ENCODE measurements at places on chromosomes 2 and 18.

- DNase-seq, result peak; percentile 46
Measured at GRCh38 chr18:40035966-40036365, 1919.1 kb upstream of the PIK3C3 start.

DNA sequence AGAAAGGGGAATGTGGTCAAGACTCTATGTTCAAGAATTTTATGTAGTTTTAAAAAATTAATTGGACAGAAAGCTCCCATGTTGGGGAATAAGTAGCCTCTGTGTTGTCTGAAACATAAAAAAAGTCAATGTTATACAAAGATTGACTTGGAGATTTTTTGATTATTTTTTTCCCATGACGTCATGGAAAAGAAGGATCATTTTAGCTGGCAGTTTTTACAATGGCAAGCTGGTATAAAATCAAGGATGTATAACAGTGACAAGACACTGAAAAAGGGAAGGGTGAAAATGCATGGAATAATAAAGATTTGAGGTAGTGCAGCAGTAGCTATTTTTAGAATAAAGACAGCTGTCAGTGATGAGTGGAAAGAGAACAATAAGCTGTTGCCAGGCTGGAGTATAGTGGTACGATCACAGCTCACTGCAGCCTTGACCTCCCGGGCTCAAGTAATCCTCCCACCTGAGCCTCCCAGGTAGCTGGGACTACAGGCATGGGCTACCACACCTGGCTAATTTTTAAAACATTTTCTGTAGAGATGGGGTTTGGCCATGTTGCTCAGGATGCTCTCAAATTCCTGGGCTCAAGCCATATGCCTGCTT lies 9.2 kb downstream of the SLC39A10 start:
- peak; percentile 20 for DNase-seq

GRCh38 chr2:39435234-39435633 lies 1.9 kb downstream of the MAP4K3 start:
- peak; percentile 57 for DNase-seq

- no peak for DNase-seq
Measured at GRCh38 chr18:2636126-2636631, 19.3 kb upstream of the SMCHD1 start.

DNA sequence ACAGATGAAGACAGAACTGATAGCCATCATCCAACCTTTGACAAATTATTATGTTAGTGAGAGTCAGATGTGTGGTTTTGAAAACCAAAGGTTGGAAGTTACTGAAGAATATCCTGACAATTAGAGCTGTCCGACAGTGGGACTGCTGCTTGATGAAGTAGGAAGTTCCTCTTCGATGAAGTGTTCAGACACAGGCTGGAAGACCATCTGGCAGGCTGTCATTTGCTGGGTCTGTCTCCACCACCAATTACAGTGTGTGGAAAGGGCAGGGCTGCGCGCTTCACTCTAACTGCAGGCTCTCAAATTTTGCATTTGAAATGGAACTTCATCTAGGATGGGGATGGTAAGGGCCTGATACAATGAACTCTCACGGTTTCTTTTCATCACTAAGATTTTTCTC lies 313.8 kb downstream of the PIK3C3 start:
- DNase-seq, result peak; percentile 20

GRCh38 chr2:84613082-84613481 lies 96.8 kb downstream of the DNAH6 start:
- DNase-seq, result no peak

DNA sequence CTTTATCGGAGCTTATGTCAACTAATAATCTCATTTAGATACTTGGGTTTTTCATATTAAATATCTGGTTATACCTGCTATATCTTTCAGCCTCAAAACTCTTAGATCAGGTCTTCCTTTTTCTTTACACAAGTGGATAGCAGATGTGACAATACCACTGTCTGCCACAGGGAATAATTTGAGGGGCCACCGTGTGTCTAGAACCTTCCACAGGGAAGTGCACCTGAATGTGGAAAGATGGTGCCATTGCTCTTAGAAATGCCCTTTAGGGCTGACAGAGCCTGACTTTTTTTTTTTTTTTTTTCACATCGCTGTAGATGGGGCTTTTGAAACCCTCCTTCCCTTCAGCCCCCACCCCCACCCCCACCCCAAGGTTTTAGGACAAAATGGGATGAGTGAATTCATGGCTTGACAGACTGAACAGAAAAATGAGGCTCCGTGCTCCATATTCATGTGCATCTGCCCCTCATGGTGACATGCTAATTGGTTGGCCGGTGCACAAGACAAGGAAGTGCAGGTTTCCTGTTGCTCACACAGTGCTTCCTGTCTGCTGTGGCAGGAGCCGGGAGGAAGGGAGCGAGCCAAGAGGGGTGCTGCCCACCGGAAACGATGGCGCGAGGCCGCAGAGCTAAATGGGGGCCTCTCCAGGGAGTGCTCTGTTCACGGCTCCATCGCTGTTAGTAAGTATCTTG lies 246.0 kb downstream of the LDLRAD4 start:
- no peak for DNase-seq

DNA sequence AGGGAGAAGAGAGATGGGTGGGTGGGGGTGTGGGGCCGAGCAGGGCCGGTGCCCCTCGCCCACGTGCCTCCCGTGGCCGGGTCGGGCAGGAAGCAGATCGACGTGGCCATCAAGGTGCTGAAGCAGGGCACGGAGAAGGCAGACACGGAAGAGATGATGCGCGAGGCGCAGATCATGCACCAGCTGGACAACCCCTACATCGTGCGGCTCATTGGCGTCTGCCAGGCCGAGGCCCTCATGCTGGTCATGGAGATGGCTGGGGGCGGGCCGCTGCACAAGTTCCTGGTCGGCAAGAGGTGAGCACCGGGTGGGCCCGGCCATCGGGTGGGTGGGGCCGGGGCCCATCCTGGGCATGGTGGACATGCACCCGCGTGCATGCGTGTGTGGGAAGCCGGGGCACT lies 21.8 kb downstream of the ZAP70 start:
- DNase-seq, result no peak

GRCh38 chr2:172096626-172097547 lies 5.8 kb downstream of the DLX2 start:
- DNase-seq, result peak; percentile 81

- DNase-seq, result peak; percentile 14
Measured at GRCh38 chr2:181309586-181309985, 147.6 kb upstream of the ITGA4 start.

DNA sequence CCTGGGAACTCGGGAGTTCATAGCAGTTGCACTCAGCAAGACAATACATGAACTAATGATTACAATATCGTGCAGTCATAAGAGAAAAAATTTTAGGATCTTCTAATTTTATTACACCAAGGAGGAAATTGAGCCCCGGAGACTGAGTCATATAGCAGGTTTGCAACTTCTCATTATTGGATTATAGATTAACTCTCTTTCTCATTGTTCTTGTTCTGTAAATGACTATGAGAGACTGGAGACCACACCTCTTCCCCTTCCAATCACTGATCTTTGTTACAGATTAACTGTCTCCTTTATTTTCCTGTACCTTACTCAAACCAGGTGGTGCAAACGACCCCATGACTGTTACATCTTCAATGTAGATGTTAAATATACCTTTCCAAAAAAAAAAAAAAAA lies 435.8 kb upstream of the DDX18 start:
- DNase-seq, result no peak

- no peak for DNase-seq
Measured at GRCh38 chr2:170212625-170213280, 34.8 kb downstream of the MYO3B start.

DNA sequence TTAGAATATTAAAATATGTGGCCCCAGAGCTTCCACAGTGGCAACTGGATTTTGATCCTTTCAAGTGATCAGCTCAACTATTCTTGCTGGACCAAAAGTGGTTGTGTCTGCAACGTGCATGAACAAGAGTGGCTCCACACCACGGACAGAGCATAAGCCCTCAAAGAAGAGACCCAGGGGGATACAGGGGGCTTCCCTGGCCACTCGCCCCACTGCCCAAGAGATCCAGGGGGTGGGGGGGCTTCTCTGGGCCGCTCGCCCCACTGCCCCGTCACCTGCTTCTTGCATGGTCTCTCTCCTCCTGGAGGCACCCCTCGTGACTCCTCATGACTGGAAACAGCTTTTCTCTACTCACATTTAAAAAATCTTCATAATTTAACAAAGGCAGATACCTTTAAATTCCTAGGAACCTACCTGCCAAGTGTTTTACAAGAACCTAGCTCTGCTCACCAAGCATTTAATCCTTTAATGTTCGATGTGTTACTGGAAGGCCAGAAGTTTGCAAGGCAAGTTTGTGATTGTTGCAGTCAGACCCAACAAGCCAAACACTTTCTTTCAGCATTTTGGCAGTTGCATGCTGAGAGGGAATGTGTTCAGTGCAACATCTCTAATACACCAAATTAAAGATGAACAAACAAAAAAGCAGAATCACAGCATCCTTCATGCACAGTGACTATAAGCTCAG lies 174.3 kb downstream of the BCL2 start:
- DNase-seq, result no peak

GRCh38 chr2:145085612-145086011 lies 565.7 kb upstream of the ZEB2 start:
- peak; percentile 9 for DNase-seq

- no peak for DNase-seq
Measured at GRCh38 chr2:8606649-8607550, 75.0 kb upstream of the ID2 start.

- peak; percentile 56 for DNase-seq
Measured at GRCh38 chr2:16179701-16180416, 239.5 kb downstream of the MYCN start.

DNA sequence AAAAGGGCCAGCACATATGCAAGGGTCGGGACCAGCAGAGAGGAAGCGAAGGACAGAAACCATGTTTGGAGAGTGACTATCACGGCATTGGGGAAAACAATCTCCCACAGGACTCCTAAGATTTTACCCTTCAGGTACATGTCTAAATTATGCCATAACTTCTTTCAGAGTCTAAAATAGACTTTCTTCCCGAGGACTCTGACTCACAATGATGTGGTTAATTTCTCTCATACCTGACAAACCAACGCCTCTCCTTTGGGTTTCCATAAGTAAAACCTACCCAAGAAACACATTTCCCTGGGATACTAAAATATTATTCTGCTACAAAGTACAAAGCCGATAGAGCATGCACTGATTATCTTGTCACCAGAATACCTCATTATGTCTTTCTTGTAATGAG lies 127.8 kb upstream of the NETO1 start:
- no peak for DNase-seq

GRCh38 chr2:189599245-189599644 lies 18.7 kb upstream of the SLC40A1 start:
- no peak for DNase-seq

DNA sequence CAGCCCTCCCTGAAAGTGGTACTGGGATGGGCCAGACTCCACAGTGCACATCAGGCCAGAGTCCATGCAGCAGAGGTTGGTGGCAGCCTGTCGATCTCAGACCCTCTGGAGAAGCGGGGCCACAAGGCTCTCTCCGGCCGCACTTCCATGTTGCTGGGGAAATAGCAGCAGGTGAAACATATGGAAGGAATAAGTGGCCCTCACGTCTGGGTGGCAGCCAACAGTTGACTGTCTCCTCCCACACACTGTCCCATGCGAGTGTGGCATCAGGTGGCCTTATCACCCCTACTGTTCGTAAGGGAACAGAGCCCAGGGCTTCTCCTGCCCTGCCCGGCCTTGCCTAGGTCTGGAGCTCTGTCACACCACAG lies 58.1 kb upstream of the FOSL2 start:
- DNase-seq, result no peak

DNA sequence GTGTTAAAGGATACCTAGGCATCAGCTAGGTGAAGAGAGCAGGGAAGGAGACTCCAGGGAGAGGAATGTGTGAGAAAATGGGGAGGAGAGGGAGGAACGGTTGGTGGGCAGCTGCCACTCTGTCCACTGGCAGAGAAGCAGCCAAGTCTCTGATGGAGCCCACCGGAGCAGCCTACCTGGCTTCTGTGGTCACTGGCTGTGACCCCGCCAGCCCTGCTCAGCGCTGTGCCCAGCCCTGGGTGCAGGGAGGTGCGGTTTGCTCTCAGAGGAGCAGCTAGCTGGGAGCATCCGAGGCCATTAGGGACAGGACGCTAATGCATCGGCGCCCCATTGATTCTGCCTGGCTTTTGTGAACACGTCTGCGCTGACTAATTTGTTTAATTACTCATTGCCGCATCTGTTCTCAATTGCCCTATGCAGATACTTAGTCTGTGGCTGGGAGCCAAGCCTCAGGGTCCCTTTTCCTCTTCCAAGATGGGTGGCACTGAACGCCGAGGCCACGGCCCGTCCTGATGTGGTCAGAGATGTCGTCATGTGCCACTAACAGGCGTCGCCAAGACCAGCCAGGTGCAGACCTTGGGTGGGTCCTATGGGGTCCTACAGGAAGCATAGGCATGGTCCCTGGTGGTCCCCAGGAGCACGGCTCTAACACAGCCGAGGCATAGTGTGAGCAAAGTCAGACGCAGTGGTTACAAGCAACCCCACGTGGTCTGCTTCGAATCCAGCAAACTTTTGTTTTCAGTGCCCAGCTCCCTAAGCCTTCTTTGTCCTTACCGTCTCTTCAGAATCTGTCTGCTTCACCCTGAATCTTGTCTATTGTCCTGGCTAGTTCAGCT lies 82.0 kb downstream of the RRM2 start:
- peak; percentile 63 for DNase-seq

DNA sequence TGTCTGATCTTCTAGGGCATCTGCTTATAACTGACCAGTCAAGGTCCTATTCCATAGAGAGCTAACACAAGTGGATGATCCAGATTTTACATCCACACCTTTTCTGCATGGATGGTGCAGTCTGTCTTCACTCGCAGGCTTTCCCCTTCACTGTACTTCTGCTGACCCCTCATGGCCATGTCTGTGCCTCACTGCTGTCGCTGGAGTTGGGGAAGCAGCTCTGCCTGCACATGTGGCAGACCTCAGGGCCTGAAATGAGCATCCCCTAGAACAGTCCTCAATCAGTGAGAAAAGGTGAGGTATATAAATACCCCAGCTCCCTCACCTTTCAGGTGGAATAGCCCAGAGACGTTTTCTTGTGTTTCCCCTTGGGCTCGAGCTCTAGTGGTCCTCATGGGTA lies 233.8 kb downstream of the ANKRD36B start:
- no peak for DNase-seq

- DNase-seq, result no peak
Measured at GRCh38 chr2:11562476-11562875, 28.6 kb downstream of the GREB1 start.

DNA sequence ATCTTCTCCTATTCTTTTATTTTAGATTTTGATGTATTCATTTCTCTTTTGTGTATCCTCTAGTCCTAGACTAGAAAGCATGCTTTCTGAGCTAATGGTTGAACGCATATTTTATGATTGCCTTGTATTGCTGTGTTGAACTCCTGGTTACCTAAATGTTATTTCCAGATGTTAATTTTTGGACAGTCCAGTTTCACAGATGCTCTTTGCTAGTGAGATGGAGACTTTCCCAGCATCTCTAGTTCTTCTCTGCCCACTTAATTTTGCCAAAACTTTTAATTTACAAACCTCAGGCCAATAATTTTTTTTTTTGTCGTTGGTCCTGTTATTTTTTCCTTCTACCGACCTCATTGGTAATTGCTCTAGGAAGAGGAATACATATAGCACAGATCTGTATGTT lies 153.2 kb downstream of the HAUS1 start:
- DNase-seq, result no peak

- peak; percentile 82 for DNase-seq
Measured at GRCh38 chr2:18435426-18436037, 124.9 kb downstream of the RDH14 start.

- peak; percentile 4 for DNase-seq
Measured at GRCh38 chr2:2230433-2230817, 100.7 kb downstream of the MYT1L start.

Measured in eye (tissue), 1 donor.